CD8-positive, alpha-beta memory T cell (primary cell): ENCODE measurements at places on chromosomes 16 and 17. TPM values are rescaled to one million over a fixed set of nuclear protein-coding genes. Genes with fewer than 3 reads are reported as not detected.

The SLC5A2 gene
- total RNA-seq: 0.24 TPM

The TMEM98 gene
- total RNA-seq: 0.22 TPM

The MYH3 gene
- total RNA-seq: 3.5 TPM

The BAIAP3 gene
- total RNA-seq: 7.2 TPM

The GLG1 gene
- 52.3 TPM for total RNA-seq

The MPHOSPH6 gene
- total RNA-seq: 47.0 TPM

The PRKCB gene
- total RNA-seq: 96.5 TPM

The CCL1 gene
- 55.3 TPM for total RNA-seq

The TAC4 gene
- not detected for total RNA-seq

The PIGQ gene
- total RNA-seq: 50.1 TPM

The KRT27 gene
- total RNA-seq: not detected

The RND2 gene
- total RNA-seq: 0.22 TPM

The ST6GALNAC1 gene
- total RNA-seq: 0.46 TPM

The RCVRN gene
- total RNA-seq: not detected

The CDH1 gene
- total RNA-seq: 0.18 TPM

The KPNA2 gene
- total RNA-seq: 213 TPM

The PLA2G15 gene
- 9.4 TPM for total RNA-seq

The MAF gene
- total RNA-seq: 37.6 TPM

The WBP2 gene
- total RNA-seq: 47.5 TPM

The KRT39 gene
- not detected for total RNA-seq

The SLC22A31 gene
- total RNA-seq: not detected

The SCNN1G gene
- total RNA-seq: not detected

The BAHCC1 gene
- not detected for total RNA-seq

The PSKH1 gene
- 13.6 TPM for total RNA-seq

The EMP2 gene
- total RNA-seq: not detected

The CEP295NL gene
- not detected for total RNA-seq

The HASPIN gene
- 16.0 TPM for total RNA-seq

The ATP6V0D1 gene
- total RNA-seq: 57.6 TPM

The CMTM1 gene
- total RNA-seq: 8.6 TPM

The SLFN13 gene
- total RNA-seq: 24.4 TPM

The QPRT gene
- 3.0 TPM for total RNA-seq

The CFAP97D1 gene
- not detected for total RNA-seq

The CISD3 gene
- 58.2 TPM for total RNA-seq

The TM4SF5 gene
- total RNA-seq: not detected

The C16orf96 gene
- 0.07 TPM for total RNA-seq

The KRTAP2-2 gene
- total RNA-seq: not detected

The STH gene
- not detected for total RNA-seq

The RNF157 gene
- total RNA-seq: 13.9 TPM

The RPTOR gene
- total RNA-seq: 69.4 TPM

The WSCD1 gene
- total RNA-seq: 0.35 TPM

The MYH1 gene
- not detected for total RNA-seq

The TOM1L1 gene
- total RNA-seq: not detected

The BCL6B gene
- total RNA-seq: 0.59 TPM

The PCGF2 gene
- 0.89 TPM for total RNA-seq

The KRTAP2-3 gene
- not detected for total RNA-seq

The INTS2 gene
- total RNA-seq: 26.4 TPM

The XAF1 gene
- total RNA-seq: 5.8 TPM

The CYGB gene
- not detected for total RNA-seq

The RRAD gene
- 0.88 TPM for total RNA-seq

The CUEDC1 gene
- total RNA-seq: 0.73 TPM

The FOXN1 gene
- not detected for total RNA-seq

The FNDC8 gene
- 0.16 TPM for total RNA-seq

The TSPOAP1 gene
- total RNA-seq: 15.0 TPM

The ZNF830 gene
- total RNA-seq: 26.7 TPM

The SEZ6 gene
- total RNA-seq: not detected

The PDILT gene
- not detected for total RNA-seq
